NCI-H748 treated with DMSO at 0.1 percent for 48 hours (cell line): ENCODE measurements at places on chromosomes 4 and X.

DNA sequence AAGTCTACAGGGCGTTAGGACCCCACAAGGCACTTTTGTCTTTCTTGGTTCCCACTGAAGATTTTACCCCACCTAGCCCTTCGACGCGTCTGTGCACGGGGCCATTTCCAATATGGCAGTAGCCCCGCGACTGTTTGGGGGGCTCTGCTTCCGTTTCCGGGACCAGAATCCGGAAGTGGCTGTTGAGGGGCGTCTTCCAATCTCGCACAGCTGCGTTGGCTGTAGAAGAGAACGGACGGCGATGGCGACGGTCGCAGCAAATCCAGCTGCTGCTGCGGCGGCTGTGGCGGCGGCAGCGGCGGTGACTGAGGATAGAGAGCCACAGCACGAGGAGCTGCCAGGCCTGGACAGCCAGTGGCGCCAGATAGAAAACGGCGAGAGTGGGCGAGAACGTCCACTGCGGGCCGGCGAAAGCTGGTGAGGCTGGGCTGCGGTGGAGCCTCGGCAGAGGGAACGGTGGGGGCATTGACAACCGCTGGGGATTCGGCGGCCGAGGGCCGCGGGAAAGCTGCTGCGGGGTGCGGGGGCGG lies at the start of gene USP11:
Gene USP11 (plus strand): TSS at position 207 of the 530 bp plus-strand sequence. CDS start 35 bp downstream, at position 242.
- DNase-seq, result peak; percentile 20

GRCh38 chr4:110754716-110755115 lies 131.8 kb upstream of the PITX2 start:
- no peak for DNase-seq

DNA sequence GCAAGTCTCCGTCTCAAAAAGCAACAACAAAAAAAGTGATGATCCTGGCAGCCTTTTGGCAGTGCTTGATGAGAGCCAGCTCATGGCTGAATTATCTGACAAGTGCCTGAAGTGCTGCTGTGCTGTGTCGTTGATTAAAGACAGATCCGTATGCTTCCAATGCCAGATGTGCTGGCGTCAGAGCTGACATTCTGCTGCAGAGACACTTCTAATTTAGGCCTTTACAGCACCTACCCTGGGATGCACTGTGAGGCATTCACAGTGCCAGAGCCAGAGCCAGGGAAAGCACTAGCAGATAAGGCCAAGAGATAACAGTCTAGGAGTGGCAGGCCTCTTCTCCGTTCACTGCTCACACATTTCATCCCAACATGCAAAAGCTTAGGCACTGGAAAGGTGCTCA lies 995.5 kb downstream of the RAB28 start:
- no peak for DNase-seq

DNA sequence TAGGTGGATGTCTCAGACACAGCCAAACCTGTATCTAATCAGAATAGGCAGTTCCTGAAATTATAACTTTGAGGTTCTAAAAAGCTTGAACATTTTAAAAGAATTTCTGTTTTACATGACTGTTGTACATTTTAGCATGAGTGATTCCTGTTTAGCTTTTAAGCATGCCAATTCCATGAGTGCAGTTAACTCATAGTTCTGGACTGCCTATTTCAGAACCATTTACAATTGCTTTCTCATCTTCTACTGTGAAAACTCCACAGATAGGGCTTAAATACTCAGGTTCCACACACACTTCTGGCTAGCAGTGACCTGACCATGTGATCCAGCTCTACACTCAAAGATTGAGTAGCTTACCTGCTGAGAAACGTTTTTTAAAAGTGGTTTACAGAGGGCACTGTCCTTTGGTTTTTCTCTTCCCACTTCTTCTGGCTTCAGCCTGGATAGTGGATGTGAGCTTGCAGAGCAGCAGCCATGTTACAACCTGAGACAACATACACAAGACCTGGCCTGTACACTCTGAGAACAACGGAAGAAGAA lies 280.8 kb downstream of the ANKRD50 start:
- no peak for DNase-seq

DNA sequence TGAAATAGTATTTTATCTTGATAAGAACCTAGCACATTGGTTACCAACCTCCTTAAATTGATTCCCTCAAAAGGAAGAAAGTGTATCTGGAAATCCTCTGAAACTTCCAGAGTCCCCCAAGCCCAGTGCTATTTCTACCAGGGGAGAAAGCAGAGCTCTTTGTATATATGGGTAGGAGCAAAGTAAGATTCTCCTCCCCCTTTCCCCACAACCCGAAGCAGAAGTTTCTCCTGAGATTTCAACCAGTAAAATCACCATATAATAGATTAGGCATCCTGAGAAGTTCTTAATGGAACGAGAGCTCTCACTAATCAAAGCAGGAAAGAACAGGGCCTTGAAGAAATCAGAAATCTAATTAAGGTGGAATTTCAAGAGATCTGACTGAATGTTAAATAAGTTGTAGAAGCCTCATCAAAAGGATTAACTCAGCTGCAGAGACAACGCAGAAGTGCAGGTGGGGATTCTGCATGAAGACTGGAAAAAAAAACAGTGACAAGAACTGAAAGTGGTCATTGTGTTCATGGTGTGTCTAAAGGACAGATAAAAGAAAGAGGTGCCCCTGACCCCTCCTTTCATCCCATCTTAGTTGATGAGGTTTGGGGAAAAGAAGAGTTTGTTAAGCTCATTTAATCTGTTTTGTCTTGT lies 39.1 kb downstream of the VSIG4 start:
- no peak for DNase-seq

GRCh38 chr4:7739077-7739917 lies 200.4 kb downstream of the AFAP1 start:
- DNase-seq, result no peak

DNA sequence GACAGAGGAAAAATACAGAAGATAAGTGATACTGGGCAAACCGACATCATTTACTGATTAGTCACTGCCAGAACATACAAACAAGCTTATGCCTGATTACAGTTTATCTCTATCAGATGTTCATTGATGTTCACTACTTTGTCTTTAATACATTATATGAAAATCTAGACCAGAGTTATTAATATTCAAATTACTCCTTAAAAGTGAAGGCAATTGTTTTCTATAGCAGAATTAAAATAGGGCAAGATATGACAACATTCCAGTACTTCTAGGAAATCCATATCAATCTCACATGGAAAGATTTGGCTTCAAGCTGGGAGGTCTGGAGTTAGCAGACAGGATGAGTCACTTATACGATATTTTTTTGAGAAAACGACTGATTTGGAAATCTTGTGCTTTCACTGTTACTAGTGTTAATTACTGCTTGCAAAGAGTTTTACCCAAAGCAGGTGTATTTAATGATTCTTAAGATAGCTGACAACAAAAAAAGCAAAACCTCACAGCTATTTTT lies 31.8 kb downstream of the HPGD start:
- no peak for DNase-seq

DNA sequence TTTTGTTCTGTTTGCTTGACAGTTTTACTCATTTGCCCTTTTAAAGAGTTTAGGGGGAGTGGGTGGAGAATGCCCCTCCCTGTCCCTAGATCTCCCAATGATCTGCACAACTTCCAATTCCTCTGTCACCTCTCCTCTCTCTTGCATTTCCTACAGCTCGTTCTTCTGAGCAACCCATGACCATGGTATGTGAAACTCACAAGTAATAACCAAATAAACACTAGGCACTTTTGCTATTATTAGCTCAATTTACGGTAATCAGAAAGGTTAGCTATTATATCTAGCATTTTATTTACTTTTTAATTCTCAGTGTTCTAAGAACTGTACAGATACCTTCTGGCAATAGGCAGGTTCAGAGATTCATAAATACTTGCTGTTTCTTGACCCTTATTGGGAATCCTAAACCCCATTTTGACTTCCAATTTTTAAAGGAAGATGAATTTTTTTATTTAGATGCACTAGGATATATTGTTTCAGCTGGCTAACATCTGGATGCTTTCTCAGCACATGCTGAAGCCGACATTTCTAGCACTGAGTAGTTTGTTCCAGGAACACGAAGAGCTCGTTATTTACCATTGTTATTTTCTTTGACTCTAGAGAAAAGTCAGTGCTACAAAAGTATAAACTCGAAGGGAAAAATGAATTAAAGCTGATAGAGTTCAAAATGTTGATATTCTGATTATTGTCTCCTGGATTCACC lies 194.7 kb upstream of the TLL1 start:
- DNase-seq, result no peak

GRCh38 chrX:140804292-140804691 lies 94.7 kb downstream of the LINC00632 start:
- DNase-seq, result no peak

GRCh38 chrX:39750848-39751247 lies 346.9 kb downstream of the BCOR start:
- DNase-seq, result no peak

DNA sequence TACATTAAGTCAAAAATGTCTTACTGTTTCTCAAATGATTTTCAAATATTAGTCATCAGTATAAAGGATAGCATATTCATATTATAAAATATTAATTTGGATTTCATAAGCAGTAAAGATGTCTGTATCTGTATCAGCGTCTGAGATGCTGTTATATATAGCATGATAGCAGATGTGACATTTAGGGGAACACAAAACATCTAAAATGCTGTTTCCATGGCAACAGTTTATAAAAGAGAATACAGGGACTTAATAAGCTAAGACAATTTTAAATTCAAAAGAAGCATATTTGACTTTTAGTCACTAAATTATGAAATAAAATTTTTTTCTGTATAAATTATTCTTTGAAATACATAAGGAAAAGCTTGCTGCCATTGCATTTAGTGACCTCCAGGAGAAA lies 432.2 kb downstream of the PDGFC start:
- no peak for DNase-seq

DNA sequence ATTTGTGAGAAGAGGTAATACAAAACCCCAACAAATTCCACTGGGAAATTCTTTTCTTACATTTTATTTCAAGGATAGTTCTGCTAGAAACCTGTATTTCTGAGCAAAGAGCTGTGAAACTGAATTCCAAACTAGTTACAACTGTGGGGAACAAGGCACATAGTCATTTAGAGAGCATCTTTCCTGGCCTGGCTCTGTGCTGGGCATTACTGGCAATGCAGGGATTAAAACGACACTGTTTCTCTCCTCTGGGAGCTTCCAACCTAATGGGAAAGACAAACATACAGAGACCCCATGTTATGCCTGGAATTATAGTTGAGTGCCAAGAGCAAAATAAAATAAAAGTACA lies 36.5 kb downstream of the SUPT20HL1 start:
- DNase-seq, result no peak
